NCI-H524 (cell line): ENCODE measurements at places on chromosomes 7 and 10.

DNA sequence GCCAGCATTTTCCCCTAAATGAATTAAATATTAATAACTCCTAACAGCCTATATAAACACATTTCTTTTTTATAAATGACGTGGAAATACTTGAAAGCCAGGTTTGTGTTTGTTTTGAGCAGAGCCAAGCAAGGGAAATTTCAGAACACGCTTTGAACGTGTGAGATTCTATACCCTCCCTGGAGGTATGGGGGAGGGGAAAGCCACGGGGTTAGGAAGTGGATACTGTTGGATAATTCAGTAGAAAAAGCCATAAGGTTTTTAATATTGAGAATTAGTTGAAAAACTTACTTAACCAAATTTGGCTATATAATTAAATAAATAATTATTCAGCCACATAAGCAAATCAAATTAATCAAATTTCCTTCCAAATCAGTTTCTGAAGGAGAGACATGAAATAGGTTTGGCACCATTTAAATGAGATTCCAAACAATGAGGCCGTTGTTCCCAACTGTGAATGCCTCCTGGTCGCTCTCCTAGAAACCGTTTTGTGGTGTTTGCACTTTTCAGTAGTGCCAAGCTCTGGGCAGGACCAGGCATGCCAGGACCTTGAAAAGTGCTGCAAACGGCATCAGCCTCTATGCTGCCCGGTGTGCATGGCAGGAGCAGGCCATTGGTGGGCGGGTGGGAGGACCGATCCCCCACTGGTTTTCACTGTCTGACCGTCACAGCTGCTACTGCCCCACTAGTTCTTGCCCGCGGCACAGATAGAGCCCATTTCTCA is 88.1 kb downstream of the SEPTIN14 start:
- peak; percentile 16 for DNase-seq

- no peak for DNase-seq
These were observed 123.3 kb upstream of the CDK1 start for GRCh38 chr10:60654813-60655464.

DNA sequence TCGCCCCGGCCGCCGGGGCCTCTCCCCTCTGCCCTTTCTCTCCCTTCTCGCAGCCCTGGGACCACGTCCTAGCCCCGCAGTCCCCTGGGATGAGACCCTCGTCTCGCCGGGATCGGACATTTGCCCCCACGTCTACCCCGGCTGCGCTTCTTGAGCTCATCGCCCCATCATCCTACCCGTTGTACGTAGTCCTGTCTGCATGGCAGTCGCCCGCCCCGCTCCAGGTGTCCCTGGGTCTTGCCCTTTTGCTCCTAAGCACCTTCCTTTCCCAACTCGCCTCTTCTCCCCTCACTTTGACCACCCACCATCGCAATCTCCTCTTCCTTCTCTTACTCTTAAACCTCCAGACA is 582 bp downstream of the TPST1 start:
- no peak for DNase-seq

DNA sequence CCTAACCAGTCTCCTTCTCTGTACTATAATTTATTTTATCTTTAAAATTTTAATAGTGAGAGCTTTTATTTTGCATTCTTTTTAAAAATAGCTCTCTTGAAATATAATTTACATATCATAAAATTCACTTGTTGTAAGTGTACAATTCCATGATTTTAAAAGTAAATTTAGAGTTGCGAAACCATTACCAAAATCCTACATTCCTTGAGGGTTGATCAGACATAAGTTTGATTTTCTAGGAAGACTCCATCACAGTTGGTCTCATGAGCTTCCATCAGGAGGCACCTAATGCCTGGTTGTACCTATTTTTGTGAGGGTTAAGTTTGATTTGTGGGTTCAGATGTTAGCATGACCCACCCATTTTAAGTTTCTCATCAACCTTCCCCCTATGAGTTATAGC is 108.1 kb downstream of the BMPER start:
- no peak for DNase-seq

DNA sequence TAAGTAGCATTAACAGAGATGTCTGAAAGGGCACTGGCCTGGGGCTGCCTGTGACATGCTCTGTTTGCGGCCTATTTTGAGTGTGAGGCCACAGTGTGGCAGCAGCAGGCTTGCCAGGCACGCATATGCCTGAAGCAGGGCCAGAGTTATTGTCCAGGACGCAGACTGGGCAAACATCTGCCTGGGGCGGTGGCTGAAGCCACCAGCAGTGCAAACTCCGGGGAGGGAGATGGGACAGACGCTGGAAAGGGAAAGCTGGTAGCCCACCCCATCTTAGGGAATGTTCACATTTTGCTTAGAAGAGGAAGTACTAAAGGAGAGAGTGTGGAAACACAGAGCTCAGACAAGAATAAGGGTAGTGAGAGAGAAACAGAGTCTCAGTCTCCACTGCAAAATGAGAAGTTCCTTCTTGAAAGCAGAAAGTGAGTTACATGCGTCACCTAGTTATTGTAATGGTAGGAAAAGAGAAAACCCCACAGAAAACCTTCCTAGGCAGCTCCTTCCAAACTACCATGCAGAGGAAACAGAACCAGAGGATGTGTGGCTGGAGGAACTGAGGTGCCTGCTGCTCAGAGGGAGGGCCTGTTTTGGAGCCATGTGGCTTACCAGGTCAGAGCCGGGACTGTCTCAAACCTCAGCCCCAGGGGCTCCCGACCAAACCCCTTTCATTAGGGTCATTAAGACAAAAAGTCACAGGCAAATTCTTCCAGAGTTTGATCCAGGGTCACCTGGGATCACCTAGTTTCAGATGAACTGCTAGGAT is 14.5 kb downstream of the AKR1B1 start:
- DNase-seq, result no peak

DNA sequence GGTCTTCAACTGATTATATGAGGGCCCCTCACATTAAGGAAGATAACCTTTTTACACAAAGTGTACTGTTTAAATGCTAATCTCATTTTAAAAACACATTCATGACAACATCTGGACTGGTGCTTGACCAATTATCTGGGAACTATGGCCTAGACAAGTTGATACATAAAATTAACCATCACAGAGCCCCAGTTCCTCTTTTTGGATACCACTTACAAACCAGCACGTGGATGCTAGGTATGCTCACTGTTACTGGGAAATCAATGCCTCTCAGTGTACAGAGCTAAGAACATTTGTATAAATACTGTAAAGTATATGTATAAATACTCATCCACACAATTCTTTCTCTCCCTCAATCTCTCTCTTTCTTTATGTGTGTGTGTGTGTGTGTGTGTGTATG is 1217.8 kb upstream of the LRRTM3 start:
- DNase-seq, result no peak

DNA sequence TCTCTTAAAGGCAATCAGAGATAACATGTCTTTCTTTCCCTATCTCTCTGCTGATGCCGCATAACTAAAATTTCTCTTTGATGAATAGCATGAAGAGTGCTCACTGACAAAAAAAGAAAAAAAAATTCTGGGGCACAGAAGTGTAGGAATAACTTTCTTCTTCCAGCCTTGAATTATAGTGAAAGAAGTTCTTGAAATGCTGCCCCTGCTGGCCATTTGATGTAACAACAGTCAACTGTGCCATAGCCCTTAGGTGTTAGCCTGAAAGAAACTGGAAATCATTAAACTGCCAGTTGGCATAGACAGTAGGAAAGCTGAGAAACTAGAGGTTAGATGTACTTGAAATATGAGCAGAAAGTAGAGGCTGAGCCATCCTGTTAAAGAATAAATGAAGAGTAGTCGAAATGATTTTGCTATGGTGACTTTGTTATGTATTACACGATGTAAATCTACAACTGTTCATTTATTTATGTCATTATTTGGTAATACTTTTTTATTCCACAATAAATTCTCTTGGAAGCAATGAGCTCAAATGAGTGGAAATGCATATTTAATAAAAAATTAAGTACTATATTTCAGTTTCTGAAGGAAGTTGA is 48.3 kb upstream of the FAM171A1 start:
- DNase-seq, result no peak

GRCh38 chr10:20276127-20276979 is 460.1 kb downstream of the PLXDC2 start:
- DNase-seq, result no peak

- DNase-seq, result peak; percentile 62
These were observed 227.1 kb downstream of the AUTS2 start for GRCh38 chr7:69825113-69825972.

DNA sequence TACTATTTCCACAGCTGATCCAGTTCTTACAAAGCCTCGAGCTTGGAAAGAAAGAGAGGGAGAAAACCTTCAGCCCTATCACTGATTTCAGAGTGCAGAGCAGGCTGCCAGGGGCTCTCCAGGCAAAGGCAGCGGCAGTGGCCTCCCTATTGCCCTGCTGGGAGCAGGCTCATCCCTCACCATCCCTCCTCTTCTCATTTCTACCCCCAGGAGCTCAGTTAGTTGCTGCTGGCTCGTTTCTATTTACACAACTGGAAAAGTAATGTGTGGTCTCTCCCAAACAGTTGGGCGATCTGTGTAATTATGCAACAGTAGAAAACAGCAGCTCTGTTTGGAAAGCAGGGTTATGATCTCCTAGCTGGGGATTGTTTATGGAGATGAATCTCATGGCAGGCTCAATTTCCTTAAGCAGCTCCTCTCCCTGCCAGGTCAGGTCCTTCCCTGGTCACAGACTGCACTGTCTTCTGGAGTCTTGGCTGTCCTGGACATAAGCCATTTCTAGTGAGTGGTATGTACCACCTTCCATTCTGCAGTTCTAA is 28.7 kb upstream of the TNS3 start:
- no peak for DNase-seq

DNA sequence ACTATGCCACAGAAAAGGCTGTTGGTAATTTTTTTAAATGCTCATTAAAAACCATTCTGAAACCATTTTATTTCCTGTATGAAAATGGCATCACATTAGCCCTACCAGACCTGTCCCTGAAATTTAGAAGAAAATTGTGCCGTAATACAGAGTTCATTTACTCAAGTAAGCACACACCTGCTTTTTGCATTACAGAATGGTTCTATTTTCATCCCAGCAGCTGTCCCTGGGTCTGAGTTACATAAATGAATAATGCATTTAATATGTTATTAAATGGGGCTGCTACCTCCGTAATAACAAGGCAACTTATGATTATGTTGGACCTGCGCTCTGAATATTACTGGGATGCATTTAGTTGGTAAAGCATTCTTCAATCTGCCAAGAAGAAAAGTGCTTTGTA is 508.9 kb downstream of the SORCS1 start:
- DNase-seq, result no peak

- DNase-seq, result no peak
These were observed 45.2 kb downstream of the HERPUD2 start for GRCh38 chr7:35649711-35650110.

- DNase-seq, result no peak
These were observed 550 bp upstream of the CREM start for GRCh38 chr10:35126062-35126529.

DNA sequence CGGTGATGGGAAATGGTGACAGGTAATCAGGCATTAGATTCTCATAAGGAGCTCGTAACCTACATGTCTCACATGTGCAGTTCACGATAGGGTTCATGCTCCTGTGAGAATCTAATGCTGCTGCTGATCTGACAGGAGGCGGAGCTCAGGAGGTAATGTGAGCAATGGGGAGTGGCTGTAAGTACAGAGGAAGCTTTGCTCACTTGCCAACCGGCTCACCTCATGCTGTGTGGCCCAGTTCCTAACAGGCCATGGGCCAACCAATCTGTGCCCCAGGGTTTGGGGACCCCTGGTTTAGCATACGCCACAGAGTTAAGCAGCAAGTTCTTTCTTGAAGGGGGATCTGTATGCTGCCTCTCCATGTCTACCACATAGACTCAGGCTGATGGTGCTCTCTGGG is 133.1 kb downstream of the IQUB start:
- DNase-seq, result no peak

GRCh38 chr10:24762161-24762924 is 38.7 kb upstream of the ARHGAP21 start:
- no peak for DNase-seq

DNA sequence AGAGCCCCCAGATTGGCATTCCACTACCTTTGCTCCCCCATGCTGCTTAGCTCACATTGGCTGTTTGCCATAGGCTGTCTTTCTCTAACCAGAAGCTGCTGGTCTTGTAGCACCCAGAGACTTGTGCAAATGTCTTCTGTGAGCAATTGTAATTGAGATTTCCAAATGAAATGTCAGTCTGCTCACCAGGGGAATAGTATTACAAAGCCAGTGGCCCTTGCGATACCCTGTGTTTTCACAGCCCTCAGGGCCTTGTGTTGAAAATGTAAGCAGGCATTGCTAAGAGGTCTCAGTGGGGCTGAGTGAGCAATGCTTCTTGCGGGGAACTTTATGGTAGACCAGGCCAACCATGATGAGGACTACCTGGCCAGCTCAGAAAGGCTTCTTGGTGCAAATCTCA is 746.5 kb downstream of the LRMDA start:
- DNase-seq, result no peak

DNA sequence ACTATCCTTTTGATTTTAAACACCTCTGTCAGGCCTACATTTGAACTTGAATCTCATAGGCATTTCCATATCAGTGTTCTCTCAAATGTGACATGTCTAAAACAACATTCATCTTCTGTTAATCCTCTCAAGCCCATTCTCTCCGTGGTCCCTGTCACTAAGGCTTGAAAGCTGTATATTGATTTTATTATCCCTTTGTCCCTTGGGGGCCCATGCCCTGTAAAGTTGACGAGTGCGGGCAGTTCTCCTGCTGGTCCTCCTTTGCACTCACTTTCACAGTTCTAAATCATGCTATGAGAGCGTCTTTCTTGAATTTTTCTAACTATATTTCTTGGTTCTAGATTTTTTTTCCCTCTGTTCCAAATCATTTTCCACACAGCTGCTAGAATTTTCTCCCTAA is 27.3 kb downstream of the GALNT11 start:
- DNase-seq, result peak; percentile 2

GRCh38 chr7:150830937-150831336 is 21.4 kb upstream of the AOC1 start:
- no peak for DNase-seq

GRCh38 chr7:11175887-11176286 is 202.2 kb downstream of the PHF14 start:
- no peak for DNase-seq

- DNase-seq, result no peak
These were observed 1.9 kb downstream of the ACSL5 start for GRCh38 chr10:112375721-112376395.

DNA sequence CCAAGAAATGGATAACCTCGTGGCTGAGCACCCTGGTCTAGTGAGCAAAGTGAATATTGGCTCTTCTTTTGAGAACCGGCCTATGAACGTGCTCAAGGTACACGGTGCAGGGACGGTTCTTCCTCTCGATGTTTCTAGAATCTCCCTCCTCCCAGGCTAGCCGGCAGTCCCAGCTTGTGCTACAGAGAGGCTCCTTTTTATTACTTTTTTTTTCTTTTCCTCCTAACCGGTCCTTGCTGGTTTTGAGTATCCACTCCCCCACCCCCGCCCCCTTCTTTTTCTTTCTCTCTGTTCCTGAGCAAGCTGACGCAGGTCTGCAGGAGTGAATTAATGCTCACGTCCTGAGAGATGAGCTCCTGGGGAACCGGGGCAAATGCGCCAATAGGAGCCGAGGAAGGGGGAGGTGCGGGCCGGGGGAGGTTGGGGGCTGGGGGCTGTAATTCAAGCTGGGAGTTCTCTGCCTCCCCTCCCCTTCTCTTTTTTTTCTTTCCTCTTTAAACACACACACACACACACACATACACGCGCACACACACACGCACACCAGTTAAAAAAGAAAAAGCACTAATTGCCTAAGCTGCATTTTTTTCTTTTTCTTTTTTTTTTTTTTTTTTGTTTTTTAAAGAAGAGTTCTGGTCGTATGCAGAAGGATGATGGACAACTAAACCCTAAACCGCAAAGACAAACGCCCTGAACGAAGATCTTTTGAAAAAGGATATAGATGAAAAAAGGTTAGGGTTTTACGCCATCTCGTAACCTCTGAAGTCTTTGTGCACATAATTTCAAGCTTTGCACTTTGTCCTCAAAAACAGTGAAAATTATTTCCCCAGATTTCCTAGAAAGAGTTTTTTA is 6.6 kb downstream of the CPA2 start:
- peak; percentile 95 for DNase-seq
